Fibroblast of mammary gland (primary cell): ENCODE measurements at places on chromosomes 5 and 9.

- no peak for DNase-seq
These were observed 79.4 kb downstream of the ERCC6L2 start for GRCh38 chr9:95954940-95955339.

GRCh38 chr9:91045041-91045440 lies 243.4 kb downstream of the SYK start:
- no peak for DNase-seq

DNA sequence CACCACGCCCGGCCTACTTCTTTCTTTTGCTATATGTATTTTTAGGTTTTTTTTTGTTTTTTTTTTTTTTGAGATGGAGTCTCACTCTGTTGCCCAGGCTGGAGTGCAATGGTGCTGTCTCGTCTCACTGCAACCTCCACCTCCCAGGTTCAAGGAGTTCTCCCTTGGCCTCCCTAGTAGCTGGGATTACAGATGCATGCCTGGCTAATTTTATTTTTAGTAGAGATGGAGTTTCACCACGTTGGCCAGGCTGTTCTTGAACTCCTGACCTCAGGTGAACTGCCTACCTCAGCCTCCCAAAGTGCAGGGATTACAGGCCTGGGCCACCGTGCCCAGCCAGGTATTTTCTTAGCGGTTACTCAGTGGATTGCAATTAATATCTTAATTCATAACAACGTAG lies 23.9 kb upstream of the C5orf24 start:
- no peak for DNase-seq

GRCh38 chr9:132789719-132790118 lies 88.4 kb downstream of the AK8 start:
- no peak for DNase-seq

GRCh38 chr5:177426566-177427210 lies at the start of gene GRK6:
Gene GRK6 (plus strand): TSS chr5:177426676. CDS start chr5:177426846, 170 bp downstream.
- DNase-seq = peak; percentile 25

- DNase-seq = peak; percentile 89
These were observed 98.9 kb upstream of the CPEB4 start for GRCh38 chr5:173789031-173789920.

DNA sequence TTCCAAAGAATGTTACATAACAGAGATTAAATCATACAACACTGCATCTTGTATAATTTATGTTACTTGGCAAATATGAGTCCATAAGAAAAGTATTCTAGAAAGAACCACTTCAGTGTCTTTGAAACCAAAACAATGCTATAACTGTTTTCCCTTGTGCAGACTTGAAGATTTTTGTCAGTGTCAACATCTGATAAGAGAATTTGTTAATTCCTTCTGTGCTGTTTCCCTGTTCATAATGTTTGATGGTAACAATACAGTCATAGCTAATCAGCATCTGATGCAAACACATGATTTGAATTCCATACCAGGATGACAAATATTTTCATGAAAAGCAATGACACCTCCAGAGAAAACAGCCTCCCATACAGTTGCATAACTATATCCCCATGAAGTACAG lies 306.8 kb downstream of the SEMA5A start:
- DNase-seq = peak; percentile 21

DNA sequence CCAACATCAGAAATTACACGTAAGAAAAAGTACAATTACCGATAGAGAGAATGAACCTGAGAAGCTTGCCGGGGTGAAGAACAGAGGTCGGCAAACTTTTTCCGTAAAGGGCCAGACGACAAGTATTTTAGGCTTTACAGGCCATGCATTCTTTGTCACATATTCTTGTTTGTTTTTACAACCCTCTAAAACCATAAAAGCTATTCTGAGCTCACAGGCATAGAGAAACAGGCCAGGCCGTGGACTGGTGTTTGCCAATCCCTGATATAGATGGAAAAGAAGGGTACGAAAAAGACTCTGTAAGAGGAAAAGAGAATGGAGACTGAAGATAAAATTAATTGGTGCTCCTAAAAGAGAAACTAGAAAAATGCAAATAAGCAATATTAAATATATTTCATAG lies 15.4 kb downstream of the SFXN1 start:
- DNase-seq = no peak

DNA sequence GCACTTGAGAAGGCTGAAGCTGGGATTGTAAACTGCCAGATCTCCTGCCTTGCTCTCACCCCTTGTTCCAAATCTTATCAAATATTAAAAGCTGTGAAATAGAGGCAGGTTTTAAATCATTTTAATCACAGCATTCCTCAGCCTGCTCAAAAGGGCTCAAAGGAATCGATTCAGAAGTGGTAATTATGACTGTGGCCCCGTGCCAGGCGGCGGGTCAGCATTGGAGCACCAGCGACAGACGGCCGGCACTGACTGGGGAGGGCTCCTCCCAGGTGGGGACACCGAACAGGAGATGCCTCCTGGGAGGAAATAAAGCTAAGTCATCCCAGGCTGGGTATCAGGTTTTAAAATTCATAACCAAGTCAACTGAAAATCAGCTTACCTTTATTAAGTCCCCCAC lies 66.7 kb downstream of the KCNIP1 start:
- DNase-seq = no peak

DNA sequence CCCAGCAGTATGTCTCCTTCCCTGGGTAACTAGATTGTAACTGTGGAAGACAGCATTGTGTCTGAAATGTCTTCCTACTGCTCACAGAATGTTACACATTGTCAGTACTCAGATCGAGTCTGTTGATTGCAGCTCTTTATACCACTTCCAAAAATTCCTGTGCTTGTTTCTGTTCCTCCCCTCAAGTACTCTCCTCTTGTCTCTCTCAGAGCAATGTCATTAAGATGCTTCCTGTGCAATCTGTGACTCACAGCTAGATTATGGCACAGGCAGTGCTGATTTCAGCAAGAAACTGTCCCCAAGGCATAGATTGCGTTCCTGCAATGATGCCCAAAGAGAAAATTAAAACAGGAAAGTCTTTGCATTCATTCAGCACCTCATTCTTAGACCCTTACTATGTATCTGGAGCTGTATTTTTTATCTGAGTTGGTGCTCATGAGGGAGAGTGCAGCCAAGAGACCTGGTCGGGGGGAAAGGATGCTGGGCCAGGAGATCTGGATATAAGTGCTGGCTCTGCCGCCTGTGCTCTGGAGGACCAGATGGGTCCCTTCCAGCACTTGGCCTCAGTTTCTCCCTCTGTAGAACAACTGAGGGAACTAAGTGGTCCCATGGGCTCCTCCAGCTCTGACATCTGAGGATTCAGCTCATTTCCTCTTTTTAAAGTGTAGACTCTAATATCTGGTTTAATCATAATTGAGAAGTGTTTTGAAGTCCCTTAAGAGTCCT lies 40.8 kb upstream of the GNPDA1 start:
- DNase-seq = peak; percentile 80

DNA sequence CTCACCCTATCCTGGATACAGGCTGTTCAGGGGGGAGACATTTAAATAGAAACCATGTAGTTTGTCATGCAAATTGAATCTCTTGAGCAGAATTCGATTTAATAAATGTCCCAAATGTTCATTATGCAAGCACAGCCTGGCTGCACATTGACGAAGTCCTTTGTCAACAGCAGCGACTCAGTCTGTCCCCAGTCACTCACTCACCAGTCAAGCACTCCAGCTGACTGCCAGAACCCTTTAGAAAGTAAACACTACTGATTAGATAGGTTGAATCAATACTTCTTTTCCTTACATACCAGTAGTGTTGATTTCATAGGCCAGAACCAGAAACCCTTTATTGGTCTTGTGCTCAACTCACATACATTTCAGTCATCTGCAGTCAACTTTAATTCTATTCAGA lies 27.5 kb downstream of the CDH6 start:
- no peak for DNase-seq

DNA sequence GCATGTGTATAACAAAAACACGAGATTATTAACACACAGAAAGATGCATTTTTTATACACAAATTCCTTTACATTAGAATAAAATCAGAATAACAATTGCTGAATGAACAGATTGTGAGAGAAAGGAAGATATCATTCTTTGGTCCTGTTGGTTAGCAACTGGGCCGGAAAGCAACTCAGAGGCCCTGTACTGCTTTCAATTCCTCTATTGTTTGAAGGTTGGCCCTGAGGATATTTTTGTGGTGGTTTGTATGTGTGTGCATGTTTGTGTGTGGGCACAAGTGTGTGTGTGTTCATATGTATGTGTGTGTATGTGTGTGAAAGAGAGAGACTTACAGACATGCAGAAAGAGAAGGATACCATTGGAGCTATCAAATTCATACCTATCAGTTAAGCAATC lies 356.8 kb upstream of the DMAC1 start:
- no peak for DNase-seq

GRCh38 chr5:151004499-151004898 lies 15.9 kb upstream of the GPX3 start:
- DNase-seq = peak; percentile 24

- no peak for DNase-seq
These were observed 81.5 kb downstream of the SH3TC2 start for GRCh38 chr5:148981353-148981752.

- no peak for DNase-seq
These were observed 19.2 kb downstream of the SLC23A1 start for GRCh38 chr5:139363937-139364336.

DNA sequence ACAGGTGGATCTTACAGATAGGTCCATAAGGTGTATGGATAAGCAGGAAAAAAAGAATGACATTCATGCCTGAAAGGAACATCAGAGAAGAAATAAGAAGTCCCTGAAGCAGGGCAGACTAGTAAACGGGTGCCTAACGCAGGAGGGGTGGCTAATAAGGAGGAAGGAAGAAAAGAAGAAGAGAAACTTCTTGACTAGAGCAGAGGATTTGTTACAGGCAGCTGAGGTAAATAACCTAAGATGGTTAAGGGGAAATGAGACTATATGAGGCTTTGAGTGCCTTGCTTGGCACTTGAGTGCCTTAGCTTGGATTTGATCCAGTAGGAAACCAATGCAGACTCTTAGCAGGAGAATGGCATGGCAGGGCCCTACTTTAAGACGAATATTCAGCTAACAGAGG lies 313.5 kb upstream of the PDE4D start:
- no peak for DNase-seq

- DNase-seq = peak; percentile 71
These were observed at the start of gene F2R for GRCh38 chr5:76715736-76716455. Gene F2R (plus strand): TSS chr5:76716126. CDS start chr5:76716308, 182 bp downstream.

- no peak for DNase-seq
These were observed 11.3 kb downstream of the C5orf15 start for GRCh38 chr5:133957080-133957479.

DNA sequence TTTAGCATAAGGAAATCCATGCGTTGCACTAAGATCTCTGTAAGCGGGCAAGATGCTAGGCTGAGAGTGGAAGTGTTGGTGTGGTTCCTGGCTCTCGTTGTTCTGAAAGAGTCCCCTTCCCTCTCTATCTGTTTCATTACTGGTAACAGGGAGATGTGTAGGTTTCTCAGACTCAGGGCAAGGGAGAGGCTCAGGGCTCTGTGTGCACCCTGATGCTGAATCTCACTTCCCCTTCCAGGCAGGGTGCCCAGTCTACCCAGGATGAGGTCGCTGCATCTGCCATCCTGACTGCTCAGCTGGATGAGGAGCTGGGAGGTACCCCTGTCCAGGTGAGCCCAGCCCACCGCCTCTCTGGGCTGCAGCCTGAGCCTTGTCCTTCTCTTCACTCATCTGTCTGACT lies 45.7 kb downstream of the STOM start:
- no peak for DNase-seq

GRCh38 chr9:22446589-22446949 lies at the start of gene DMRTA1:
Gene DMRTA1 (plus strand): TSS chr9:22446824. CDS start chr9:22447066, 242 bp downstream.
- DNase-seq = peak; percentile 48

DNA sequence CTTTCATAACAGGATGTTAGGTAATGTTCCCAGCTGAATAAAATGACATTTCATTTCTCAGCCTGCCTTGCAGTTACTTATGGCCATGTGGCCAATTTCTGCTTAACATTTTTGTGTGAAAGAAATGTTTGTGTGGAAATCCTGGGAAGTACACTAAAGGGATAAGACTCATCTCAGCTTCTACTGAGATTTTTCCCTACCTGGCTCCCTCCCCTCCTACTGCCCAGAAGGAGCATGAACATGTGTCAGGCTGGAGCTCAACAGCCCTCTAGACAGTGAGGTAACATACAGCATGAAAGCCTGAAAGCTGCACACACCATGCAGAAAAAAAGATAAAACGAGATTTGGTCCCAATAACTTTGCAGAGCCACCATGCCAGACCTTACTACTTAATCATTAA lies 288.4 kb upstream of the COX7C start:
- no peak for DNase-seq

GRCh38 chr5:160274483-160274931 lies 37.9 kb downstream of the CCNJL start:
- DNase-seq = no peak

DNA sequence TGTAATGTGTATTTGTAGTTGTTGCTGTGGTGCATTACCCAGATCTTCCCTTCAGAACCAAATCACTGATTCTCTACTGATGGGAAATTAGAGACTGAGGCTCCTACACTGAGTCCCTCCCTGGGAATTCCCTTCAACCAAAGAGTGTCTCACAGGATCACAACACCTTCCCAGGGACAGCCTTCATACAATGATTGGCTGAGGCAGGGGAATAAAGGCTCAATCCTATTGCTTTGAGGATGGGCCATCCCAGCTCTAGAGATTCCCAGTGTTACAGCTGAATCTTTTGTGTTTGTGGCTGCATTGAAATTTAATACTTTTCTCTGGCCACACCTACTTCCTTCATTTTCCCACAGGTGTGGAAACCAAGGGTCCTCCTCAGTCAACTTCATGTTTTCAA lies 96.4 kb upstream of the ELL2 start:
- no peak for DNase-seq

GRCh38 chr5:91307048-91307447 lies 76.1 kb downstream of the ARRDC3 start:
- peak; percentile 89 for DNase-seq

DNA sequence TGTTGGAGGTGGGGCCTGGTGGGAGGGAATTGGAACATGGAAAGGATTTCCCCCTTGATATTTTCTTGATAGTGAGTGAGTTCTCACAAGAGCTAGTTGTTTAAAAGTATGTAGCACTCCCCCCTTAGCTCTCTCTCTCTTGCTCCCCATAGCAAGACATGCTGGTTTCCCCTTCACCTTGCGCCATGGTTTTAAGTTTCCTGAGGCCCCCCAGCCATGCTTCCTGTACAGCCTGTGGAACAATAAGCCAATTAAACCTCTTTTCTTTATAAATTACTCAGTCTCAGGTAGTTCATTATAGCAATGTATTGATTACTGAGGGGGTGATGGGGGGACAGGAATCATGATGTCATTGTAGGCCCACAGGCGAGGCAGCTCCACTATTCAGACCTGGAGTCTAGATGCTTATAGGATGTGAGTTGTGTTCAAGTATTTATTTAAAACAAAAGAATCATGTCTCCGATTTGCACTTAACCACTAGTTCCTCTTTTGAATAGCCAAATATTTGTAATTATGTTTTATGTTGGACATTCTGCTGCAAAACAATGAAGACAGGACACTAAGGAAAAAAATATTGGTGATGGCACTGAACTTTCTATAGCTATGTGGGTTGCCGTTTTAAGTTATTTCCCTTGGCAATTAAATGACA lies 156.6 kb downstream of the TMEM38B start:
- no peak for DNase-seq

DNA sequence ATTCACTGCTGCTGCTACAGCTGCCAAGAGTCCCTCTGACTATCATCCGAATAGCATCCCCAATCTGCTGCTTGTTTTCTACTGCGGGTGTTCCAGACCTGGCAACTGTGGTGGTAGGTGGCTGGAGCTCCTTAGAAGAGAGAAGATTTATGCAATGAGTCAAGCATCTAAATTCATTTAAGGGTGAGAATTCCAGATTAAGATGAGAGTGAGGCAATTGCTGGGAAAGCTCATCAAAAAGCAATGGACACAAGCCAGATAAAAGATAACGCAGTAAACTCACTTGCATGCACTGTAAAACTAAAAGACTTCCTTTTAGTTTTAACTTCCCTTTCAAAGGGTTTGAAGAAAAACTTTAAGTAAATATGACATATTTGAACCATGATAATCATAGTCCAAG lies 3.9 kb downstream of the PLK2 start:
- DNase-seq = no peak

GRCh38 chr9:99749641-99750040 lies 72.0 kb upstream of the NR4A3 start:
- DNase-seq = no peak
